Activated CD8-positive, alpha-beta memory T cell treated with anti-CD3 and anti-CD28 coated beads for 48 hours (primary cell): ENCODE measurements at places on chromosomes 5 and 9.

- no peak for DNase-seq
Observed at GRCh38 chr5:55102348-55102747, at the start of gene GZMA. Gene GZMA, plus strand, starts transcription at chr5:55102646. Its CDS starts 37 bp downstream, at chr5:55102683.

DNA sequence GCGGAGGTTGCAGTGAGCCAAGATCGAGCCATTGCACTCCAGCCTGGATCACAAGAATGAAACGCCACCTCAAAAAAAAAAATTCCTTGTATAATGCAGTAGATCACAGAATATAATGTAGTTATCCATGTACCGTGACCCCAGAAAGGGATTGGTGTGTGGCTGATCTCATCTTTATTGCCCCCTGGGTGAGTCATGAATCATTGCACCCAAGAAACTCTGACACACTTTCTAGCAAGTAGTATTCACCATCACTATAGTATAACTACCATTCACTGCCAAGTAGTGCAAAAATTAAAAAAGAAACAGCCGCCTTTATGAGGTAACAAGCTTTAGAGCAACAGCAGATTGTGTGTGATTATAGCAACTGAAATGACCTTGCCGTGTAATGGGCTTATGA is 23.7 kb upstream of the ANKH start:
- no peak for DNase-seq

DNA sequence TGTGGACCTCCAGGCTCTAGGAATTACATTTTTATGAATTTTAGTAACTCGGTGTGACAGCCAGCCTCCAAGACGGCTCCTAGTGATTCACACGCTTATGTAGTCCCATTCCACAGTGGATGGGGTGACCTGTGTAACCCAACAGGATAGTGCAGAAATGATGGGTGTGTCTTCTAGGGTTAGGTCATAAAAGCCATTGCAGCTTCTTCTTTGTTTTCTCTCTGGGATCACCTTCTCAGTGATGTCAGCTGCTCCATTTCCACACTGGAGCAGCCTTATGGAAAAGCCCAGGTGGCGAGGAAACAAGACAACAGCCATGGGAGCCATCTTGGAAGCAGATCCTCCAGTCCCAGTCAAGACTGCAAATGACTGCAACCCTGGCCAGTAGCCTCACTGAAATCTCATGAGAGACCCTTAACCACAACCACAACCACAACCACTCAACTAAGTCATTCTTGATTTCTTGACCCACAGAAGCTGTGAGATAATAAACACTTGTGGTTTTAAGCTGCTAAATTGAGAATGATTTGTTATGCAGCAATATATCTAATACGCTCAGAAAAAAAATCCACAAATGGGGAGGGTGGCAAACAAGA is 5.1 kb upstream of the GNPDA1 start:
- no peak for DNase-seq

GRCh38 chr9:98317134-98317857 is 61.8 kb upstream of the TBC1D2 start:
- DNase-seq: no peak

- no peak for DNase-seq
Observed at GRCh38 chr9:125360601-125361000, 99.0 kb downstream of the GAPVD1 start.

- DNase-seq: no peak
Observed at GRCh38 chr5:17690473-17690872, 56.2 kb downstream of the TAF11L14 start.

DNA sequence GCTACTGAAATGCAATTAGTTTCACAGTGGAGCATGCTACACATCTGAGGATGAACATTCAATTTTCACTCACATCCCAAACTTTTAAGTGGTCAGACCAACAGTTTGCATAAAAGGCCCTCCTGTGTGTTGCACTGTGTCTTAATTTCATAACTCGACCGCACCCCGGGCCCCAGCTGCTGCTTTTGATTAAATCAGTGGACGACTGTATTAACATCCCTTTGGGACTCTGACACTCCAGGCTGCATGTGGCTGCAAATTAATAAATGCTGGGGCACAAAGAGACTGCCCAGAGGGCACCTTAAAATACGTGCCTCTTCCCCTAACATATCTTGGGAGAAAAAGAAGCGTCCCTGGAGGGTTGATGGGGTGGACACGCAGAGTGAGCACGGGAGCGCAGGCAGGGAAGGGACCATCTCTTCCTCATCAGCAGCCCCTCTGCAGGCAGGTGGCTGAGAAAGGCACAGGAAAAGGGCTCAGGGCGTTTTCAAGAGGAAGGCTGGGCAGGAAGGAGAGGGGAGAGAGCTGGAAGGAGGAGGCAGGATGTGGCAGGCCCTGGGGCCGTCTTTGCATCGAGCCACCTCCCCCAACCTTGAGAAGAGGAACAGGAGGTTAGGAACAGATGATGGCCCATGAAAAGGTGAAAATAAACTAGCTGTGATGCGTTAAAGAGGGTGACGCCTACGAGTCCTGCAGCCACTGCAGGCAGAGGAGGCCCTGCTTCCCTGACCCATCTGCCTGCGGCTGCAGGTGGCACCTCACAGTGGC is 18.6 kb downstream of the MED10 start:
- DNase-seq: no peak

DNA sequence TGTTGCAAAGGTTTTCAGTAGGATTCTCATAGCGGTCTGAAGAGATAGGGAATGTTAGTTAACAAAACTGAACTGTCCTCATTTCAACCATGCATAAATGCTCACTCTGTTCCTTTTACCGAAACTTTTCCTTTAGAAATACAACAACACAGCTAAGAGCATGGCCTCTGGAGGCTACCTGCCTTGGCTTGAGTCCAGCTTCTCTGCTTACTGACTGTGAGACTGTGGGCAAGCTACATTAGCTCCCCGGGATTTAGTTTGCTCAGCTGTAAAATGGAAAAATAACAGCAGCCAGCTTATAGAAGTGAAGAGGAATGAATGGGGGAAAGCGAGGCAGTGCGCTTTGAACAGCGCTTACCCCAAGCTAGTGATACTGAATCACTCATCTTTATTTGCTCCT is 507.9 kb upstream of the DAP start:
- no peak for DNase-seq

- DNase-seq: no peak
Observed at GRCh38 chr5:34517249-34517648, 138.9 kb upstream of the RAI14 start.

DNA sequence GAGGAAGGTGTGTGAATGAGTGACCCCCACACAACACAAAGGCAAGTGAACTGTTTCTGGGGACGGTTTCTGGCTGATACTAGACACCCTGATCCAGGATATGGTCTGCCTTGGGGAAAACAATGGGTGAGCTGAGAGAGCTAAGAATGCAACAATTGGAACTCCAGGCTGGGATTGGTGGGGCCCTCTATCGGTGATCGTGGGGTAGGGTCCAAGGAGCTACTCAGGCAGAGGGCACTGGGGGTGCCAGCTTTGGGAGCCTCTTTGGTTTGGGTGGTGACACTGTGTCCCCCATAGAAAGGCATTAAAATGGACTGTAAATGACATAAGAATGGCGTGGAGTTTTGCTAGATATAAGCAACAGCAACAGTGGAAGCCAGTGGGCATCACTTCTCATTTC is 439.1 kb downstream of the DMAC1 start:
- DNase-seq: no peak

- DNase-seq: no peak
Observed at GRCh38 chr9:127968042-127968441, 12.7 kb downstream of the EEIG1 start.

- no peak for DNase-seq
Observed at GRCh38 chr9:99822109-99822805, 572 bp downstream of the NR4A3 start.

- peak; percentile 45 for DNase-seq
Observed at GRCh38 chr9:4970970-4971641, 14.0 kb upstream of the JAK2 start.

DNA sequence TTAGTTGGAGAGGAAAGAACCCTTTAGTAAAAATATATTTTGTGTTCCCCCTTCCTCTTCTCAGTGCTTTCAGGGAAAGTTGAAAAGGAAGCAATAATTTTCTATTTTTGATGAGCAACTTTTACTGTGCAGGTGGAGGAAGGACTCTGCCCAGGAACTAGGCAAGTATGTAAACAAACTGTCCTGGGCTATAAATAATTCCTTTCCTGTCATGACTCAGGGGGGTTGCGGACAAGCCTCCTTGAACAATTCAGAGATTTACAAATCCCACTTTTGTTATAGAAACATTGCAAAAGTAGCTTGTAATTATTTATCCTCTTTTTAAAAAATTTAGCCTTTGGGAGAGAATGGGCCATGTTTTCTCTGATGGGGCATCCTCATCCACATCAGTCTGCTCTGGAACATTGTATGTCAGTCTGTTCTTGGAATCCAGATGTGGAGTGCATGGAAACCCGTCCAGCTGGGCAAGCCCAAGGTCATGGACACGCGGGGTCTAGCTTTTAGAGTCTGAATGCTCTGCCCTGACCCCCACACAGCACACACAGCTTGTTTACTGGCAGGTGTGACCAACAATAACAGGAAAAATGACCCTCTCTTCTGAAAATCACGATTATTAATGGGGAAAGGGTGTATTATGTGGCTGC is 127.6 kb downstream of the GADD45G start:
- no peak for DNase-seq

GRCh38 chr5:123448017-123448617 is 24.9 kb upstream of the CEP120 start:
- DNase-seq: no peak

GRCh38 chr5:16574789-16575721 is 41.7 kb downstream of the RETREG1 start:
- no peak for DNase-seq

GRCh38 chr9:94210616-94211603 is 48.2 kb upstream of the ZNF169 start:
- DNase-seq: no peak

- no peak for DNase-seq
Observed at GRCh38 chr5:31866166-31866565, 227.2 kb downstream of the PDZD2 start.
